A549 treated with GW870086 at 1 μM for 4 hours (cell line): ENCODE measurements at places on chromosomes 4 and X. TPM values are rescaled to one million over a fixed set of nuclear protein-coding genes. Genes with fewer than 3 reads are reported as not detected.

The CT45A5 gene
- not detected in 5 replicates for total RNA-seq

The BRS3 gene
- total RNA-seq = not detected in 5 replicates

The REST gene
- 6.1 to 8.8 TPM (median 7.9 TPM) in 5 replicates for total RNA-seq

The EPGN gene
- not detected in 5 replicates for total RNA-seq
